Activated CD8-positive, alpha-beta memory T cell treated with anti-CD3 and anti-CD28 coated beads for 36 hours (primary cell): ENCODE measurements at places on chromosomes 3 and 15. TPM values are rescaled to one million over a fixed set of nuclear protein-coding genes. Genes with fewer than 3 reads are reported as not detected.

Gene RYK
- 21.4 TPM for total RNA-seq

Gene DNASE1L3
- total RNA-seq = not detected

Gene CLSTN2
- not detected for total RNA-seq

Gene HEXA
- total RNA-seq = 72.5 TPM

Gene STRC
- total RNA-seq = 0.17 TPM

Gene USP50
- total RNA-seq = not detected

Gene WNT7A
- total RNA-seq = 0.06 TPM

Gene SPRED1
- 2.5 TPM for total RNA-seq

Gene P2RY12
- not detected for total RNA-seq

Gene FBLN2
- 0.55 TPM for total RNA-seq

Gene FAM81A
- total RNA-seq = 1.9 TPM

Gene GCSAM
- 3.0 TPM for total RNA-seq

Gene ISG20
- 24.9 TPM for total RNA-seq

Gene EPHA6
- total RNA-seq = not detected

Gene DPH6
- 8.7 TPM for total RNA-seq

Gene NUP210
- 159 TPM for total RNA-seq

Gene COL6A5
- total RNA-seq = not detected

Gene ITGB5
- total RNA-seq = 1.2 TPM

Gene ISLR2
- total RNA-seq = not detected

Gene CHAC1
- total RNA-seq = 24.6 TPM

Gene LRRN1
- 0.97 TPM for total RNA-seq
